ENCODE measurements at places on chromosomes 16 and 17.

GRCh38 chr17:10183931-10184930 is 14.2 kb downstream of the GAS7 start:
- DNase-seq: no peak

DNA sequence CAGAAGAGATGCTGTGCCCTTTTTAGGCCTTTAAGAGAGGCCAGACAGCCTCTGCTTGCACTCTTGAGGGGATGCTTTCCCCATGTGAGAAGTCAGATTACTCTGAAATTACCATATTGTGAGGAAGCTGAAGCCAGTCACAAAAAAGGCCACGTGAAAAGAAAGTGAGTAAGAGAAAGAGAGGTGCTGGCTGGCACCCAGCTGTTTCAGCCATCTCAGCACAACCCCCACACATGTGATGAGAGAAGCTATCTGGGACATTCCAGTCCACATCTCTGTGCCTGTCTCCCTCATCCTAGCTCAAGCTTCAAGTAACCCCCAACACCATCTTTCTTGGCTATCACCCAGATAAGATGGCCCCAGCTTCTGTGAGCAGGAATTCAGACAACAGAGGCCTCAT is 131.4 kb downstream of the HS3ST2 start:
- no peak for DNase-seq

- no peak for DNase-seq
Observed at GRCh38 chr16:17753434-17753833, 282.7 kb upstream of the XYLT1 start.

DNA sequence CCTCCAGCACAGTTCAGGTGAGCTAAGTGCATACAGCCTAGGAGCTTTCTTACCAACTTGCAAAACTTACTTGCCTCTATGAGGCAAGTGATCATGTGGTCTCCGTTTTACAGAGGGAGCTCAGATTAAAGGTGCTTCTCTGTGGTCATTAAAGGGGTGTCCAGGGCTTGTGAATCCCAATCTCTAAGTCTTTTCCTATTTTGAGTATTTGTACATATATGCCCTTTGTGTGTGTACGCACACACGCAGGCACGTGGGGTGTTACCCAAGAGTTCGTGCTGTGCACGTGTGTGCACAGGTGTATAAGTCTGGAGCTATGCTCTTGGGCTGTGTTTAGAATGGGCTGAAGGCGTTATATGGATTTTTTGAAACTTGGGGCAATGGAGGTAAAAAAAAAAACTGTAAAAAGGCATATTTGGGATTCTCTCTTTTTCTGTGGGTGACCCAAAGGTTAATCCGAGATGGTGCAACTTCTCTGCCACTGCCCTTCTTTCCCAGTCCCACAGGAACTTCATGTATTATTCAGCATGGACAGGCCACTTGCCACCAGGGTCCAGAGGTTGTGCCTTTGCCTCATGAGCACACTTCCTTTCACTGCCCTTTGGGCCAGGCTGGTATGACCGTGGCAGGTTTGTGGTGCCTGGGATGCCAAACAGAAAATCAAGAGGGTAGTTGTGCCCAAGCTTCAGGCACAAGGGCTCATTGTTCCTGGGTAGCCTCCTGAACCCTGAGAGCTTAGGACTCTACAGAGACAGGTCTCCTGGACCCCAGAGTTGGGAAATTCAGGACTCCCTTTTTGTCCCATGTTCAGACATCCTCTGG is 1.5 kb downstream of the ABCC3 start:
- no peak for DNase-seq

- no peak for DNase-seq
Observed at GRCh38 chr16:28003021-28003865, 60.3 kb downstream of the GSG1L start.

GRCh38 chr16:23549938-23550337 is 7.2 kb downstream of the EARS2 start:
- DNase-seq: no peak

DNA sequence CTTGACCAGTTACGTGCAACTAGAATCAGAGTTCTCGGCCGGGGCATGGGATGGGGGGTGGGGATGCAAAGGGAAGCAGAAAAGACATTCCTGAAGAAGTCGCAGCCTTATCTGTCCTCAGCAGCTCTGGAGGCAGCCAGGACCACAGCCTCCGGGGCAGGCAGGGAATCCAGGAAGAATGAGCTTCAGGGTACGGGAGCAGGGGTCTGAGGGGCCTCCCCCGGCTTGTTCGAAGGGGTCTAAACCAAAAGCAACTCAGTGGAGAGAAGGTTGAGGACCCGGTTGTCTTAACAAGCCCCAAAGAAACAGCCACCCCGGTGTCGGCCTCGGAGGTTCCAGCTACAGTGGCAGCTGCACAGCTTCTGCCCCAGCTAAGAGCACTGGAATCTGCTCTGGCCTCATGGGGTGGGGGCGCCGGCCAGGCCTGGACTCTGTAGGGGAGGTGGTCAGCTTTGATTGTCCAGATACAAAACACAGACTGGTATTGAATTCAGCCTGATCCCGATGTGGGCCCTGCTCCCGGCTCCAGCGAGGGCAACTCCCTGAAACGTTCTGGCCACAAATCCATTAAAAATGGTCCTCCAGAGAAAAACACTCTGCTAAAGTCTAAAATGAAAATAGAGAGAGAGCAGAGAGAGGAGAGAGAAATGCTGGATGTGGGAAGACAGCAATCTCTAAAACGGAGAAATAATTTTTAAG is 7.7 kb downstream of the HOXB4 start:
- DNase-seq: no peak

- DNase-seq: no peak
Observed at GRCh38 chr17:2801841-2802240, 5.6 kb downstream of the RAP1GAP2 start.

DNA sequence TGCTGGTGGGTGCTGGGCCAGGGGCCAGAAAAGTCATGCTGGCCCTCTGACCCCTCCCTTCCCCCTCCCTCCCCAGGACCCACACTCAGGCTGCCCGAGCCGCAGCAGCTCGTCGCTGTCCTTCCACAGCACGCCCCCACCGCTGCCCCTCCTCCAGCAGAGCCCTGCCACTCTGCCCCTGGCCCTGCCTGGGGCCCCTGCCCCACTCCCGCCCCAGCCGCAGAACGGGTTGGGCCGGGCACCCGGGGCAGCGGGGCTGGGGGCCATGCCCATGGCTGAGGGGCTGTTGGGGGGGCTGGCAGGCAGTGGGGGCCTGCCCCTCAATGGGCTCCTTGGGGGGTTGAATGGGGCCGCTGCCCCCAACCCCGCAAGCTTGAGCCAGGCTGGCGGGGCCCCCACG is 8.3 kb upstream of the CISD3 start:
- DNase-seq: no peak

GRCh38 chr16:68732741-68733399 is 4.2 kb upstream of the CDH1 start:
- no peak for DNase-seq

GRCh38 chr17:83152227-83152744 is 72.9 kb downstream of the METRNL start:
- DNase-seq: no peak

DNA sequence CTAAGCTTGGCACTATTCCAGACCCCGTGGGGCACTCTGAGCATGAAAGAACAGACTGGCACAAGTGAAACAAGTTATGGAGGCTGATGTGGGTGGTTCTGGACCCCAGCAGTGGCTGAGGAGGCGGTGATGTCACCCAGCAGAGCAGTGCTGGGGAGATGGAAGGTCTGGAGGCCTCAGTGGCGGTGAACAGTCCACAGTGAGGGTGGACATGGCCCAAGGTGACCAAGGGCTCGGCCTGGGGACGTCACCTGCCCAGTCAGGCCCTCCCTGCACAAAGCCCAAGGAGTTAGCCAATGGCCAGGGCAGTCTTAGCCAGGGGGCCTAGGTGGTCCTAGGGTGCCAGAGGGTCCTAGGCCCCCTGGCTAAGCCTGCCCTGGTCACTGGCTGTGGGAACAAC is 24.5 kb downstream of the SMPD3 start:
- DNase-seq: no peak

- no peak for DNase-seq
Observed at GRCh38 chr17:75864448-75864871, 9.3 kb upstream of the WBP2 start.

GRCh38 chr17:20267459-20267842 is 199.9 kb downstream of the LGALS9B start:
- no peak for DNase-seq

GRCh38 chr16:48556243-48556912 is 53.6 kb downstream of the N4BP1 start:
- no peak for DNase-seq

GRCh38 chr16:18842565-18842964 is 41.2 kb upstream of the ARL6IP1 start:
- no peak for DNase-seq

DNA sequence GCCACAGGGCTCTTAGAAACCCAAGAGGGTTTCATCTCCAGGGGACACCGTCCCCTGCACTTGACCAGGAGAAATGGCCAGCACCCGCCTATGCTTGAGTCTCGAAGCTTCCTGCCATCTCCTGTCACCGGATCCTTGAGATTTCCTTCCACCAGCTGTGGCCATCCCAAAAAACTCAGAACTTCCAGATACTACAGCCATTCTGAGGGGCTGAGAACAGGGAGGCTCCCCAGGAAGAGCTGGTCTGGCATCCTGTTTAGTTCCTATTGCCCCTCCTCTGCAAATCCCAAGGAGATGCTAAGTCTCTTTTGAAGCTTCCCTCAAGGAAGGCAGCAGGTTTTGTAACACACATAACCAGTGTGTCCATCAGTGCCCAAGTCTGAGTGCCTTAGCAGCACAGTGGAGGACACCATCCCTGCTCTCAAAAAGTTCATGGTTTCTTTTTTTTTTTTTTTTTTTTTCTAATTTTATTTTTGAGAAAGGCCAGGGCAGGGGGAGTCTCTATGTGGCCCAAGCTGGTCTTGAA is 2.0 kb downstream of the UBALD2 start:
- no peak for DNase-seq

GRCh38 chr16:69941251-69942098 is 9.7 kb upstream of the CLEC18A start:
- DNase-seq: no peak

DNA sequence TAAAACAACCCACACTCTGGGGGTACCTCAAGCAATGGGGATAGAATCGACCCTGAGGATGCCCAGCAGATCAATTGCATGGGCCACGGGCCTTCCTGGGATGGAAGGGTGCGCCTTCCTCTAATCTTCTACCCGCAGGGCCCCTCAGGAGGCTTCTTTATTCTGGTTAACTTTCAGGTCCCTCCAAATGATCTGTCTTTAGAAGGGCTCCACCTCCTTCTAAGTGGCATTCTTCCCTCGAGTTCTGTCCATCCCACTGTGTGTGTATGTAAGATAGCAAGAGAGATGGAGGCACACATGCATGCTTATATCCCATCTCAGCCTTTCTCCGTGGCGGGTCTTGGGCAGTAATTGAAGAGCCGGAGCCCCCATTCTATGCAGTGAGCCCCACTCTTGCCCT is 125.7 kb downstream of the MRM1 start:
- DNase-seq: no peak

DNA sequence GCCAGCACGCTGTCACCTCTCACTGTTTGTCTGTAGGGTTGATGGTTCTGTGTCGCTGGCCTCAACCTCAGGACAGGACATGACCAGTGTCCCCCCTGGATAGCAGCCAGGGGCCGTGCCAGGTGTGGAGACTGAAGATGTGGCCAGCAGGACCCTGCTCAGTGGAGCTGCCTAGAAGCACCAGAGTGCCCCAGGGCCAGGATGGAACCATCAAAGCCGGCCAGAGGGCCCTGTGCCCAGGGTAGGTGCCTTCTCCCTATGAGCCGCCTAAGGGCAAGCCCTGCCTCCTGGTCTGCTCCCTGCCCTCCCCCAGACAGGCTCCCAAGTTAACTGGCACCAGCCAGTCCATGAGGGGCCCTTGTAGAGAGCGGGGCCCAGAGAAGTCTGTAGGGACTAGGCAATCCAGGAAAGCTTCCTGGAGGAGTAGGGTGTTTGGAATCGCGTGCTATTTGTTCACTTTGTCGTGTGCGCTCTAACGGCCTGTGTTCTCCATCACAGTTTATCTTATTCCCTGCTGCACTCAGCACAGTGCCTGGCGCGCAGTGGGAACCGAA is 546 bp upstream of the NDUFB10 start:
- no peak for DNase-seq

DNA sequence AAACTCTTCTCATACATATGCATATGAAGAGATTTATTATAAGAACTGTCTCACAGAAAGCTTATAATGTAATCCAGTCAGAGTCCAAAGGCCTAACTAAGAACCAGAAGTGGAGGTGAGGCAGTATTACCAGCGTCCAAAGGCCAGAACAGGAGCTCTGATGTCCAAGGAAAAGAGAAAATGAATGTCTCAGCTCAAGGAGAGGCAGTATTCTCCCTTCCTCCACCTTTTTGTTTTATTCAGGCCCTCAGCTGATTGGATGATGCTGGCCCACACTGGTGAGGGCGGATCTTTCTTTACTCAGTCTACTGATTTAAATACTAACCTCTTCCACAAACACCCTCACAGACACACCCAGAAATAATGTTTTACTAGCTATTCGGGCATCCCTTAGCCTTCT is 43.4 kb downstream of the FBXL20 start:
- no peak for DNase-seq

GRCh38 chr17:59561042-59561441 is 4.4 kb upstream of the DHX40 start:
- DNase-seq: no peak

DNA sequence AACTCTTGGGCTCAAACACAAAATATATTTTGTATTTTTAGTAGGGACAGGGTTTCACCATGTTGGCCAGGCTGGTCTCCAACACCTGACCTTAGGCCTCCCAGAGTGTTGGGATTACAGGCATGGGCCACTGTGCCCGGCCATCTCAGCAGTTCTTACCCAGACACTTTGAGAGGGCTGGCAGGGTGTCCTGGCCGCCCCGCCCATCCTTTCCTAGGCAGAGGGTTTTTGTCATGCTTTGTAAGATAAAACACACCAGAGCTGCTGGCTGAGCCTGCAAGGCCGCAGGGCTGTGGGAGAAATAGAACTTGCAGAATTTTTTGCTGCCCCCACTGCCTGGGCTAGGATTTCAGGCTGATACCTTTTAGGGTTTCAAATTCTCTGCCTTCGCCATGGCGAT is 8.7 kb downstream of the PPL start:
- DNase-seq: no peak

- DNase-seq: no peak
Observed at GRCh38 chr16:81625544-81626153, 153.4 kb upstream of the PLCG2 start.

All from central memory CD8-positive, alpha-beta T cell (primary cell).